Epithelial cell of proximal tubule (primary cell): ENCODE measurements at places on chromosomes 4 and X. TPM values are rescaled to one million over a fixed set of nuclear protein-coding genes. Genes with fewer than 3 reads are reported as not detected.

DNA sequence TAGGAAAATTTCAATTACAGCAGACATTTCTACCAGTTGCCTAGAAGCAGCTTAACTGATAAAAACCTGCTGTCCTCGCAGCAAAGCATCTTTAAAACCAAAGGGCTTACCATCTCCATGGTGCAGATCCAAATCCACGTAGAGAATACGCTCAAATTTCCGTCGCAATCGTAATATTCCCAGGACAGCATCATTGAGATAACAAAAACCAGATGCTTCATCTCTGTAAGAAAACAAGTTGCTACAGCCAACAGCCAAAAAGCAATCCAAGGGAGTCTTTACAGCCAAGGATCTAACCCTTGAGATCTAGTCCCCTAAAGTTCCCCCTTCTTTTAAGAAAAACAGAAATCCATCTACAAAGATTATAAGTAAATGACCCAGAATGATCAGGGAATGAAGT, 77.6 kb downstream of the HDAC8 start:
- DNase-seq: no peak

GRCh38 chrX:129318375-129318774, 204.9 kb downstream of the SMARCA1 start:
- no peak for DNase-seq

GRCh38 chrX:24023972-24024669, 2.9 kb downstream of the KLHL15 start:
- no peak for DNase-seq

DNA sequence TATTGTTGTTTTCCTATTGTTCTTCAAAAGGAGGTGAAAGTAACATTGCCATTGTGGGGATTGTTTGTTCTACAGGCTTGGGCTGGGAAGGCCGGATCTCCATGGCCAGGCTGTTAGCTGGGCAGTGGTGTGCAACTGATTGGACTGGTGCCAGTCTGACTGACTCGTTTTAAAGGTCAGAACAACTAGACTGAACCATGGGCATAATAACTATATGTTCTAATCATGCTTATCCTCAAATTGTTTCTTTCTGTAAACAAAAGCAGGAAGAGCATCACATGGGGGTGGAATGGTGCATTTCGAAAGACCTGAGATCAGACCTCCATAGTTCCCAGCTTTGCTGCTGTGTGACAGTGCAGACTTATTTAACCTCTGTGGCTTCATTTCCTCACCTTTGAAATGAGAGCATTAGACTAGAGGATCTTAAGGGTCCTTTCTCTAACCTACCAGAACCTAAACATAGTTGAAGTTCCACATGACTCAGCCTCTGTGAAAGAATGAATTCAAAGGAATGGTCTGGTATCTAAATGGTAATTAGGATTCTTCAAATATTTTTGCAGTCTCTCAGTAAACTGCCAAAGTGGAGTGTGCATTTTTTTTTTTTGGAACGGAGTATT, 66.7 kb upstream of the PGRMC2 start:
- DNase-seq: peak; percentile 98

GRCh38 chrX:130772105-130772775, 130.8 kb downstream of the ENOX2 start:
- DNase-seq: no peak

GRCh38 chr4:85681221-85681657, 206.3 kb downstream of the ARHGAP24 start:
- peak; percentile 44 for DNase-seq

GRCh38 chr4:151781026-151781425, 20.2 kb upstream of the GATB start:
- no peak for DNase-seq

DNA sequence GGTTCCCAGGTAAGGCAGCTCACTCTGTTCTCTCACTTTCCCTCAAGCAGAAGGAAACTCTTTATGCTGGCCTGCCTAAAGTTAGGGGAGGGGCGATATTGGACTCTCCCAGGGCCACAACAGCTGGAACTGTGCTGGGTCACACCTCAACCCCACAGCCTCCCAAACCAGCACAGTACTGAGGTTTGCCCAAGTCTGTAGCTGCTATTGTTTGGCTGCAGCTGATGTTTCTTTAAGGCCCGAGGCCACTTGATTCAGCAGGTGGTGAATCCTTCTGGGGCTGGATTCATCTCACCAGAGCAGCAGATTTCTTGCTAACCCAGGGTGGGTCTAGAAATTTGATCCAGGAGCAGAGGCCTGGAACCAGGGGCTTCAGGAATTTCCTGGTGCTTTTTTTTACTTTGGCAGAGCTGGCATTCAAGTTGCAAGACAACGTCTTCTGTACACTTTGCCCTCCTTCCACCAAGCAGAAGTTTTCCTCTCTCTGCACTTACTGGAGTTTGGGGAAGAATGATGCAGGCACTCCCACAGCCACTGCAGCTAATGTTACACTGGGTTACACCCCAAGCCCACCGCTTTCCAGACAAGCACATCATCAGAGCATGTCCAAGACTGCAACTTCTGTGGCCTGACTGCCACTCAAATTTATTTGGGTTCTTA, 544.7 kb upstream of the NDST4 start:
- no peak for DNase-seq

- DNase-seq: no peak
Observed at GRCh38 chrX:13667919-13668318, 15.0 kb downstream of the TCEANC start.

DNA sequence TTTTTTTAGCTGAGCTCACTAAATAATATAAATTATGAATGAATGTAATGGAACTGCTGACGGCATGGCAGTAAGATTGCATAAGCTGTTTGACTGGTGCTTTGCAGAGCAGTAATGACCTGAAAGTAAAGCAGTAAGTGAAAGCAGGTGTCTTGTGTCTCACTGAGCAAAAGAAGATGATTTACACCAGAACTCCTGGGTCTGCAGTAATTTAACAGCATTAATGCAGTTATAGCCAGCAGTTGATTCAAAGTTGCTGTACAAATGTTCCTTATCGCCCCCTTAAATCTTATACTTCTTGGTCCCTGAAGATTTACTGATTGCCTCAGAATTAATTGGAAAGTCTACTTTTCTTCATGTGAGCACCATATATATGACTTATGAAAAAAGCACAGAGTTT, 187.7 kb downstream of the DCTD start:
- no peak for DNase-seq

- DNase-seq: no peak
Observed at GRCh38 chr4:82948647-82949204, 48.2 kb downstream of the THAP9 start.

DNA sequence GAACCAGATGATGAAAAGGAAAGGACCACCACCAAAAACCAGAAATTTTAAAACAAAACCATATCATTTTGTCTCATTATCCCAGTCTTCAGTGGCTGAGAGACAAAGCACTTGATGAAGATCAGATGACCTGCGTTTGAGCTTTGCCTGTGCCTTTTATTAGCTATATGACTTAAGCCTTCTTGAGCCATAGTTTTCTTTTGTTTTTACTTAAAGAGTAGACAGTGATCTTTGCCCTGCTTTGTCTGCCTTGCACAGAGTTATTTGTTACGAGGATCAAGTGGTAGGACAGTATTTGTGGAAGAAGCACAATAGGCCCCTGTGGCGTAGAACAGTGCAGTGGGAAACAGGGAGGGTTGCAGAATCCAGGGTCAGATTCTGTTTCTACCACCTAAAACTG, 89.9 kb downstream of the SLC10A6 start:
- no peak for DNase-seq

DNA sequence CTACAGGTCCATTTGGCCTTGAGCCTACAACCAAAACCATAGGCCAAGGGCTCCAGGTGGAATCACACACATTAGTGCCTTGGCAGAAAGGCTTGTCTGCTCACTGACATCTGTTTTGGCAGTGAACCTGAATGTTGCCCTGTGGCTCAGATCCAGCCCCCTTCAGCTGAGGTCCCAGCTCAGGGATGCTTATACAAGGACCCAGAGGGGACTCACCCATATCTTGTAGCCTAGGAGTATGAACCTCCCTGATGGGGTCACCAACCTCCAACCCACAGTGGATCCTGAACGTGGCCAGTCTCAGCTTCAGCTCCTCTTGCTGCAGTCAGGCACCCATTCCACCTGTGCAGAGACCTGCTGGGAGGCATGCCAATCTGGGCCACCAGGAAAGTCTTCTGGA, 50.8 kb upstream of the HMX1 start:
- no peak for DNase-seq

DNA sequence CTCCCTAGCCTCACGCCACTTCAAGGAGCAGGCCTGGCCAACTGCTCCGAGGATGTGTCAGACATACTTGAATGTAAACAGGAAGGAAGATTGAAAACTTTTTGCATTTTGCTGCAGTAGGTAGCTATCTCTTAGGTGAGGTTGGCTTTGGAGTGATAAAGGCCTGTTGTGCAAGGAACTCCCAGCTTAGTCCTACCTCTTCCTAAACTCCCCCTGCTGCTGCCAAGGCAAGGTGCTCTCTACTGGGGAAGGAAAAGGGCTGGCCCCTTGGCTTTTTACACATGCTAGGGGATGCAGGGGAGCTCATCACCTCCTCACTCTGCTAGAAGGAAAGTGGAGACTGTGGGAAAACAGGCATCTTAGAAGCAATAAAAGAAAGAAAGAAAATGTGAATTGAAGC, 10.7 kb upstream of the BRS3 start:
- no peak for DNase-seq

DNA sequence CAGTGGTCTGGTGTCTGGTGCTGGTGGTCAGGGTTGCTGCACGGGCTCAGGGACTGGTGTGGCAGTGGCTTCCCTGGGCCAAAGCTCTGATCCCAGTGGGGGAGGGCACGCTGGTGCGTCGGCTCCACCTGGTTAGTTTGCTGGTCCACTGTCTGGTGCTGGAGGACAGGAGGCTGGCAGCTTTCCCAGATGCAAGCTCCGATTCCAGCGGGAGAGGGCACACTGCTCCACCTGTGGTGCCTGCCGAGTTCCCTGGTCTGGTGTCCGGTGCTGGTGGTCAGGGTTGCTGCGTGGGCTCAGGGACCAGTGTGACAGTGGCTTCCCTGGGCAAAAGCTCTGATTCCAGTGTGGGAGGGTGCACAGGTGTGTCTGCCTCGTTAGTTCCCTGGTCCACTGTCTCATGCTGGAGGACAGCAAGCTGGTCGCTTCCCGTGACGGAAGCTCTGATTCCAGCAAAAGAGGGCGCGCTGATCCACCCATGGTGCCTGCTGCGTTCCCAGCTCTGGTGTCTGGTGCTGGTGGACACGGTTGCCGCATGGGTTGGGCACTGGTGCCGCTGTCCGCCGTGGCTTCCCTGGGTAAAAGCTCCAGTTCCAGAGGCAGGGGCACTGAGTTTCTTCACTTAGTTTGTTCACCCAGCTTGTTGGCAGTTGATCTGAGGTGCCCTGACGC, 5.8 kb downstream of the VMA21 start:
- no peak for DNase-seq

GRCh38 chrX:74520291-74520690, 94.1 kb downstream of the RLIM start:
- no peak for DNase-seq

GRCh38 chrX:132692526-132692925, 203.7 kb upstream of the MBNL3 start:
- DNase-seq: no peak

DNA sequence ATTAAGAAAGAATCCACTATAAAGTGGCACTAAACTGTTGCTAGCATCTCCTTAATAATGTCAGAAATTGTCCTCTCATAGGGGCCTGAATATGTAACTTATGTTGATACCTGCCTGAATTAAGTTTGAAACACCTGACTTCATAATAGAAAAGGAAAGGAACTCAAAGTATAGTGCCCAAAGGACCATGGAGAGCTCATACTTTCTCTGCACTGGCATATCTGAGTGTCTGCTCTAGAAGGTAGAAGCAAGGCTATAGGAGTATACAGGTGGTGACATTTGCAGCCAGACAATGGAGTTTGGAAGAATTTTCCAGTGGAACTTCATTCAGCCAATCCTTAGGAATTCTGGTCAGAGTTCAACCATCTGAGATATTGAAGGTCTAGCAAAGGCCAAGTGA, 988.9 kb downstream of the RAB28 start:
- DNase-seq: no peak

DNA sequence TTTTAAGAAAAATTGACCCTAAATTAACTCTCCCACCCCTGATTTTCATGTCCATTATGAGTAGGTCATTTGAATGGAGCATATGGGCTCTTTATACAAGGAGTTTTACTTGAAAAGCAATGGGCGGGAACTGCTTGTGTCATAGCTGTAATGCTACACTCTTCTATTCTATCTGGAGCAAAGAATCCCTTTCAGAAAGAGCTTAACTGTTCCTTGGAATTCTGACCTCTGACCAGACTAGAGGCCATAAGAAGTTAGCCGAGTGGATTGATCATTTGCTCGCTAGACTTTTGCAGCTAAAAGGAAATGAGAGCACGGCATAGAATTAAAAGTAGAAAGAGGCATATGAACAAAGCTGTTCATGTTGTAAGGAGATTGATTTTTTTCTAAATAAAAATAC, 79.1 kb downstream of the DOCK11 start:
- DNase-seq: no peak

- no peak for DNase-seq
Observed at GRCh38 chr4:156583265-156583664, 388.3 kb downstream of the PDGFC start.

GRCh38 chrX:134732676-134733075, 74.4 kb upstream of the PLAC1 start:
- no peak for DNase-seq

DNA sequence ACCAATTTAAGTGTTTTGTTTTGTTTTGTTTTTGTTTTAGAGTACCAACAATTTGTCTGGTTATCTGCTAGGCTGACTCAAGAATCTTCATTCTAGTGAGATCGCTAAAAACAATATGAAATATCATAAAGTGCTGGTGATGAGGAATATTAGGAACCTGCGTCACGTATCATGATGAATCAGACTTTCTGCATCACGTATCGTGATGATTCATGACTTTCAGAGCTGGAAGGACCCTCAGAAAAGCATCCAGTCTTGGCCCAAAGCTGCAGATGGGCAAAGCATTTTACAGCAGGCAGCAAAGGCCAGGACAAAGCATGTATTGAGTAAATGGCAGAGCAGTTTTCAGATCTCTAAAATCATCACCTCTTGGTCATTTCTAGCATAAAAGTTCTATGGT, 278.0 kb upstream of the BOD1L1 start:
- no peak for DNase-seq

DNA sequence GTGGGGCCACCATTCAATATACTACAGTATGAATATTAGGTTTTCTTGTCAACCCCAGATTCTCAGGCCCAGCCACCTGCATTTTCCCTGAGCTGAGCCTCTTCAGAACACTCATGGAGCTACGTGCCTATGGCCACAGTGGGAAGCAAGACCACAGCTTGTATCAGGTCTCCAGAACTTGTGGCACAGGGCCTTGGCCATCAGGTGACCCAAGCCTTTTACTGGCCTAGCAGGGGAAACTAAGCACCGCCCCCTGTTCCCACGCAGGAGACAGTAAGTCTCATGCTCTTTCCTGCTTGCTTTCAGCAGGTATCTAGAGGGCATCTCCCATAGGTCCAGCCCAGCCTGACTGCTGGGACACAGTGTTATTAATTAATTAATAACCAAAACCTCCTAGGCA, 138.4 kb upstream of the MAMLD1 start:
- DNase-seq: no peak

- DNase-seq: no peak
Observed at GRCh38 chr4:22030881-22031280, 82.3 kb upstream of the KCNIP4 start.

The SPATA4 gene
- total RNA-seq: not detected in 2 replicates

The TCP11X2 gene
- total RNA-seq: 0.12 TPM in 1 of 2 replicates, not detected in the other

The CACNA1F gene
- 0.12 TPM in 1 of 2 replicates, not detected in the other for total RNA-seq

The PGRMC1 gene
- 112 and 137 TPM in 2 replicates for total RNA-seq

The GATB gene
- total RNA-seq: 20.9 and 29.0 TPM in 2 replicates

The KLKB1 gene
- not detected in 2 replicates for total RNA-seq

The MAGEE1 gene
- total RNA-seq: 0.65 and 1.7 TPM in 2 replicates

The PLXNB3 gene
- total RNA-seq: 2.9 and 7.4 TPM in 2 replicates

The MAD2L1 gene
- total RNA-seq: 38.3 and 74.4 TPM in 2 replicates
